HT-29 (cell line): ENCODE measurements at places on chromosomes 5 and 9. TPM values are rescaled to one million over a fixed set of nuclear protein-coding genes. Genes with fewer than 3 reads are reported as not detected.

DNA sequence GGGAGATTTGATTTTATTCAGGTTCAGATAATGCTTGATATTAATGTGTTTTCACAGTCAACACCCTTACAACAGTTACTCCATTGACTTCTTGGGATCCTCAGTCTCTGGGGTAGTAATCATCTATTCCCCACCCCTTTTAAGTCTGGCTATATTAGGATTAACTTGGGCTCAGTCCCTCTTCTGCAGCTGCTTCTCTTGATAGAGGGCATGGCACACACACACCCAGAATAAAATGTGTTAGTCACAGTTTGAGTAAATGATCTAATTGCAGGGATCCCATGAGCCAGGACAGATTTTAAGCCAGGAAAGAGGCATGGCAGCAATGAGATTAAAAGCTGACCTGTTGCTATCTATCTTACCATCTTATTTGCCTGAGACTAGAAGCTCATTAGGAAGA is 53.7 kb upstream of the VLDLR start:
- DNase-seq = no peak

DNA sequence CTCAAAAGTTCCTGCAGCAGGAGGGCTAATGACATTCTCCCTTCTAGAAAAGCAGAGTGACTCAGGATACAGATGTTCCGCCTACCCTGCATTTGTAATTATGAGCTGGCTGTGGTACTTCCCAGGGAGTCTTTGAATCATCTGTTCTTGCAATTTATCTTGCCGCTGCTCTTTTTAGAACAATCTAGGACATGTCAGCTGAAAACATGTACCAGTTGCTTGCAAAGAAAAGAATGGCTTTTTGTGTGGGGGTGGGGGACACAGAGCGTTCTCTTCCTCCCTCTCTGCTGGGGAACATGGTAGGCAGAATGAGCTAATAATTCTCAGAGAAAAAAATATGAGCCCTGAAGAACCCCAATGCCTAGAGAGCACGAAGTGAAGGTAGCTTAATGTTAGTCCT is 51.7 kb upstream of the TUT7 start:
- DNase-seq = no peak

- no peak for DNase-seq
Observed at GRCh38 chr5:132268769-132269551, 11.5 kb downstream of the PDLIM4 start.

DNA sequence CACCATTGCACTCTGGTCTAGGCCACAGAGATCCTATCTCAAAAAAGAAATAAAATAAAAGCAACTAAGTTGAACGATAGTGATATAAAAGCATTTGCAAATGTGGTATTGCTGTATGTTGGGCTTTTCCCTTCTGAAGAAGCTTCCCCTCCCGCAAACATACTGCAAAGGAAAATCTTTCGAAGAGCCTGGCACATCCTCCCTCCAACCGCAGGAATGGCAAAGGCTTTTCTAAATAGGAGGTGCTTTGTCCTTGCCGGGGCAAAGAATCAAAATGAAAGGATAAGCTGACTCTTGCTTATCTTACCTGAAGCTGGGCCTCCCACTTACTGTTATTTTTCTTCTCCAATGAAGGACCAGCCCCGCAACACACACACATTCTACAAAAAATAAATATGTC is 45.8 kb downstream of the SERINC5 start:
- DNase-seq = no peak

DNA sequence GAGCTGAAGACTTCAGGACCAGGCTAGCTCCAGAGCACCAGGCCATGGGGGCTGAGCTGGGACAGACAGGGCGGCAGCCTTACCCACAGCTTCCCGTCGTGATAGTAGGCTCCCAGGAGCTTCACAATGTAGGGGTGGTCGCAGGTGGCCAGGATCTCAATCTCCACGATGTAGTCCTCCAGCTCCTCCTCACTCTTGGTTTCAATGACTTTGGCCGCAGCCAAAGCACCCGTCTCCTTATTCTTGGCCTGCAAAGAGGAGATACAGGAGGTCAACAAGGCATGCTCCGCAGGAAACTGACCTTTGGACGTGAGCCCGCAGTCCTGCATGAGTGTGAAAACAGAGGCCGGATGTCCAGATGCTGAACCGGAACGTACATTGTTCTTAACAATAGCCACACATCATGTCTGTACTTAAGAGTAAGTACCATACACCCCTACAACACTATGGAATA is 31.5 kb downstream of the STK10 start:
- DNase-seq = no peak

SLCO6A1 gene
- not detected in 2 replicates for total RNA-seq

DNA sequence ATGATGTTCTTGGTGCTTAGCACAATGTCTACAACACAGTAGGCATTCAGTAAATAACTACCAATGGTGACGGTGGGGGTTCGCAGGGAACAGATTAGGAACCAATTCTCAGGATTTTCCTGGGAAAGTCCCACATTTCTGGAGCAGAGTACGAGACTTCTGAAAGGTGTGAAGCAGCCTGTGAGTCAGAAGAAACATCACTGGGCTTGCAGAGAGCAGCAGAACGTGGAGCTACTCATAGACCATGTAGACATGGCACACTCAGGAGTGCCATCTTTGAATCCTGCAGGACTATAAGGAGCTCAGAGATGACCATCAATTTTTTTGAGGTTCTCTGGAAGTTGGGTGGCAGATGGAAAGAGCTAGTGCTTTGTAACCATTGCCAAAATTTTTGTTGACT is 106.6 kb upstream of the ANKRD55 start:
- no peak for DNase-seq

LCN2 gene
- 221 and 241 TPM in 2 replicates for total RNA-seq

- DNase-seq = peak; percentile 56
Observed at GRCh38 chr9:86034863-86035734, 64.3 kb downstream of the GOLM1 start.

GRCh38 chr9:29176231-29176630 is 1603.0 kb upstream of the C9orf72 start:
- no peak for DNase-seq

- DNase-seq = peak; percentile 21
Observed at GRCh38 chr5:170631466-170632195, 127.8 kb downstream of the KCNIP1 start.

GRCh38 chr5:141889282-141889871 is 11.2 kb upstream of the PCDH1 start:
- DNase-seq = peak; percentile 33

LHX6 gene
- not detected in 2 replicates for total RNA-seq

- peak; percentile 68 for DNase-seq
Observed at GRCh38 chr5:113606298-113607134, 93.0 kb downstream of the YTHDC2 start.

DNA sequence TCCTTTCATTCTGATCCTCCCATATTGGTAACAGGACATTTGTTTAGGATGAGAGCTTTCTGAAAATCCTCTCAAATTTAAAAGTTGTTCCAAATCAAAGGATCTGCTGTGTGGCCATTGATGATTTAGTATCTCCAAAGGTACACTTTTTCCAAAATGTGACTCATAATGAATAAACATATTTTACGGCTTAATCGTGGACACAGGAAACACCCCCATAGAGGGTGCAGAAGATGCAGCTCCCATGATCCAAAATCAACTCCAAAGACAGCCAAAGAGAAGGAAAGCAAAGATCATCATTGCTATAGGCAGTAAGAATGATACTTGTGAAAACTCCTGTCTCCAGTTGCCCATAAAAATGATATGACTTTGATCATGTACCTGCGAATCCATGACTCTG is 239.7 kb downstream of the PIK3R1 start:
- DNase-seq = no peak

OSMR gene
- not detected in 2 replicates for total RNA-seq

GRCh38 chr5:37552770-37553719 is 173.9 kb downstream of the WDR70 start:
- DNase-seq = no peak

BARX1 gene
- not detected in 2 replicates for total RNA-seq

DNA sequence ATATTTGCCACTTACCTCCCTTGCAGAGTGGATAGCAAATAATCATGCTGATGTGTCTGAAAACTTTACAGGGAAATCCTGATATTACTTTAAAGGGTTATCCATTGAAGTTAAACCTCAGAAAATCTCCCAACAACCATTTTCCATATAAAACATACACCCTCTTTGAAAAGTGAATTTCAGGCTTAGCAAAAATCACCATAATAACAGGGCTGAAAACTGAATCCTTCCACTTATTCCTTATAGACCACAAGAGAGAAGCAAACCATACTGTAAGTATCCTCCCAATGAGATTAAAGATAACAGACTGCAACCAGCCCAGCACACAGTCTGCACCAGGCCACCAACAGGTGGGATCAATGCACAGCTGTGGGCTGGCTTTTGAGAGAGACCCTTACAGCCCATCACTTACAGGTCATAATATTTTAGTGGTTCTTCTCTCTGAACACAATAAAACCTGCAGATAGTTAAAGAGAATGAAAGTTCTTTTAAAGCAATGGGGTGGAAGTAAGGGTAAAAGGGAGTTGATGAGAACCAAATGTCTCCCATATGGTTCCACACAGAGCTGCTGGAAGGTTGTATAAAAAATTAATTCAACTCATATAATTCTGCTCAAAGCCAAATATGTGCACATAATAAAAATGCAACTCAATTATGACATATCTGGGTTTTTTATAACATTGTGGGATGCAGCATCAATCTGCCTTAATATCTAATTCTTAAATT is 376.2 kb upstream of the GRAMD2B start:
- no peak for DNase-seq

LURAP1L gene
- total RNA-seq = 26.8 and 27.0 TPM in 2 replicates

DNA sequence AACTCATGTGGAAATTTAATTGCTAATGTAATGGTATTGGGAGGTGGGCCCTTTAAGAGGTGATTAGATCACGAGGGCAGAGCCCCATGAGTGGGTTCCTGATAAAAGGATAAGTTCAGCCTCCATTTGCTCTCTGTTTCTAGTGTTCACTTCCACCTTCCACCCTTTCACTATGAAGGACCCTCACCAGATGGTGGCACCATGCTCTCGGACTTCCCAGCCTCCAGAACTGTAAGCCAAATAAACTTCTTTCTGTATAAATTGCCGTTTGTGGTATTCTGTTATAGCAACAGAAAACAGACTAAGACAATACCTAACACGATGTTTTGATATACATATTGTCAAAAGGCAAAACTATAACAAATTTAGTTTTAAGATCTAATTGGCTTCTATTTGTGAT is 166.2 kb downstream of the DEPDC1B start:
- no peak for DNase-seq

GRCh38 chr9:9112001-9112720 is 1312.6 kb upstream of the DMAC1 start:
- DNase-seq = no peak

DNA sequence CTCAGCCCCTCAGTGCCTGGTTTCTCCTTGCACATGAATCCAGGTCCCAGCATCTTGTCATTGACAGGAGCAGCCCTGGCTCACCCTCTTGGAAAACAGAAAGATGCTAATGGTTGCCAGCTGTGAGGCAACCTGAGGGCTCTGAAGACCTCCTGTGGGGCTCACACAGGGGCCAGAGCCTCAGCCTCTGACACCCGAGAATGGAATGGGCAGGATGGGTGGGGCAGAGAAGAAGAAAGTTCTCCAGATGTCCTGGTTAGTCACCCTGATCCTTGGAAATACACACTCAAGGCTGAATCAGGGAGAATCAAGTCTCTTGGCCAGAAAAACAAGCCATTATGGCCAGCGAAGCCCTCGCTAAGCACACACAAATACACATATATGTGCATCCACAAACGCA is 32.3 kb upstream of the SPATA31E1 start:
- DNase-seq = no peak

DNA sequence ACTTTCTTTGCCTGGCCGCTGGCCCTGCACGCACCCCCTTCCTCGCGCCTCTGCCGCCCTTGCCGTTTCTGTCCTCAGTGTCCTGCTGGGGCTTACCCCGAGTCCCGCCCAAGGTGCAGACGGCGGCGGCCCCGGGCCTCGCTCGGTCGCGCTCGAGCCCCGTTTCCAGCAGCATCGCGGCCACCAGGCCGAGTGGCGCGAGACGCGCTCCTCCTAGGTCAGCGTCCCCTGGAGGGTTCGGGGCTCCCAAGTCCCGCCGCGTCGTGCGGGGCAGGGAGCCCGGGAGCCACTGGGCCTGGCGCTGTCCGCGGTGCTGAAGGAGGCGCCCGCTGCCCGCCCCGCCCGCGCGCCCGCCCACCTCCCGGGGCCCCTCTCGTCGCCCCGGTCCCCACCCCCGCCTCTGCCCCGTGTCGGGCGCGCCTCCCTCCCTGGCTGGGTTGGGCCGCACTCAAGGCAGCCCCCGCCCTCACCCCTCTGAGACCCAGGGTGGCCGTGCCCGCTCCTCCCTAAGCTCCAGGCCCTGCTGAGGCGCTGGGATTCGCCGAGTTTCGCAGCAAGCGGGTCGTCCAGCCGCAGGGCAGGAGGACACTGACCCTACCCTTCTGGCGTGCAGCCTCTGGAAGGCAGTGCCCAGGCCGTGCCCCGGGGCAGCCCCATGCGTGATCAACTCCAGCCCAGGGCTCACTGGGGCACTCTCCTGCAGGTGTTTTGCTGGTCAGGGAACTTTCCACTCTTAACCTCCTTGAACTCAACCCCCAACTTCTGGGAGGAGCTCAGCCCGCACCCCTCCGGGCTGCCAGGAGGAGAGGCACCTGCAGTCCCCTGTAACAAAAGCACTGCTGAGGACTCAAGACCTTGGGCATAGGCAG is at the start of gene LHX3:
LHX3 (minus strand) TSS at position 291 of the 869 bp plus-strand sequence; CDS start at position 175, 116 bp downstream.
- DNase-seq = no peak

DNA sequence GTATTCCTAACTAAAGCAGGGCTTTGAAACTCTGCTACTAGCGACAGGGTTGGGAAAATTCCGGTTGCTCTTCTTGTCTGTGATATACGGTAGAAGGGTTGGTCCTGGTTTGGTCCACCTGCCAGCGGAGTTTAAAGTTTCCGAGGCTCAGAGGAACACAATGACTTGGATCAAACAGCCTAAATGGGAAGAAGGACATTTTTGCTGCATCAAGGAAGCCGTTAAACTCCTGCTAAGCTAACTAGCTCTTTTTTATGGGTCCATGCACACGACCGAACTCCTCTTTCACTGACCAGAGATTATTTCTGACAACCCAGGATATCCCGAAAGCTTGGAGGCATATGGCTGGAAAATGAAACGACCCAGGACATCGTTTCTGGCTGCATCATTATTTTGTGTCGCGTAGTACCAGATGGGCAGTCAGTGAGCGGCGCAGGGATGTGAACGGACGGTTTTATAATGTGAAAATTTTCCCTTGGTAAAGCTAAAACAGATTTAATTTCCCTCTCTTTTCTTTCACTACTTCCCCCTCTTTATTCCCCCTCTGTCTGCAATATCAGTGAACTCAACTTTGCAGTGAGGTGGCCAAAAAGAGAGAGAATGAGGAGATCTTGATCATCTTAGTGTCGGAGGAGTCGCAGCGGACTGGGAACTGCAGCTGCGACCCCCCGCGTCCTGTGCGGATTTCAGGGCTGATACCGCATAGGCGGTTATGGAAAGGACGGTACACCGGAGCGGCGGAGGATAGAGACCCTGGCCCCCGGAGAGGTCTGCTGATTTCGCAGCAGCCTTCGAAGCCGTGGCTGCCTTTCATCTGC is at the start of gene LURAP1L:
LURAP1L (plus strand) TSS at position 160 of the 818 bp plus-strand sequence. CDS start 696 bp downstream, outside the sequence.
- peak; percentile 85 for DNase-seq

- DNase-seq = no peak
Observed at GRCh38 chr9:94824913-94825610, 98.6 kb downstream of the AOPEP start.

GRCh38 chr5:25662610-25663009 is 1017.8 kb upstream of the CDH10 start:
- DNase-seq = no peak

- DNase-seq = no peak
Observed at GRCh38 chr5:92177926-92178487, 794.9 kb upstream of the ARRDC3 start.
